ENCODE measurements at places on chromosomes 2 and 18. TPM values are rescaled to one million over a fixed set of nuclear protein-coding genes. Genes with fewer than 3 reads are reported as not detected.

Gene CRYBA2
- total RNA-seq = not detected

Gene SCN3A
- total RNA-seq = 5.1 TPM

Gene CXCR4
- 7.8 TPM for total RNA-seq

Gene CNDP1
- total RNA-seq = 0.19 TPM

DNA sequence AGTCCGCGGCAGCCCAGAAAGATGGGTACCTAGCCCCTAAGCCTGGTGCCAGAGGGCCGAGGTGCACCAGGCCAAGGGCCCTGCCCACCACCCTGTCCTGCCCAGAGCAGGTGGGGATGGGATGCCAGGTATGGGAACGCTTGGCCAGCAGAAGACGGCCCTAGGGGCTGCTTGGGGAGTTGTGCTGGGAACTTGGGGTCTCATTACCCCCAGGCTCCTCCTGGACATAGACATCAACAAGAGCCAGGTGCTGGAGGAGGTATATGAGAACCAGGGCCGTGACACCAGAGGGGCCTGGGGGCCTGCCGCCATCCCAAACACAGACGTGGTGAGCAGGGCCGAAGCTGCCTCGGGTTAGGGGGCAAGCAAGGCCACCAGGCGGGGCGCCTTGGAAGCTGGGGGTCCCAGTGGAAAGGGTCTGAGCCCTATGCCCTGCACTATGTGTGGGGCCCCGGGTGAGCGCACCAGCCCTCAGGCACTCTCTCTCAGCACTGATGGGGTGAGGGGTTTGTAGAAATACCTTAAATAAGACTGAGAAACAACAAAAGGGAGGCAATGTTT is 46.9 kb downstream of the FER1L5 start:
- peak; percentile 59 for DNase-seq

GRCh38 chr2:7904319-7904718 is 777.5 kb upstream of the ID2 start:
- no peak for DNase-seq

DNA sequence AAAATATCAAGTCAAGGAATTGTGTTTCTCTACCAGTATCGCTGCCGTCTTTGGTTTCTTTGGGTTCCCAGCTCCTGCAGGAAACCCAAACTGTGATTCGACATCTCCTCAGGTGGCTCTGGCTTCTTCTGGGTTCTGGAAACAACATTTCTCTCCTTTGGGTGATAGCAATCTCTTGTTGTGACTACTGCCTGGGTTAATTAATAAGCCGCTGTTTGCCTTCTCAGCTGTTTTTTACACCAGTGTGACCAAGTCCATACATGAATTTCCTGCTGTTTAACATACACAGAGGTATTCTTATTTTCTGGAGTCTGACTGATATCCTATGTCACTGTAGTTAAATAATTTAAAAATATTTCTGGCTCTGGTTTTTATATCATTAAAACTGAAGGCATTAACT is 112.5 kb upstream of the DCC start:
- DNase-seq = no peak

DNA sequence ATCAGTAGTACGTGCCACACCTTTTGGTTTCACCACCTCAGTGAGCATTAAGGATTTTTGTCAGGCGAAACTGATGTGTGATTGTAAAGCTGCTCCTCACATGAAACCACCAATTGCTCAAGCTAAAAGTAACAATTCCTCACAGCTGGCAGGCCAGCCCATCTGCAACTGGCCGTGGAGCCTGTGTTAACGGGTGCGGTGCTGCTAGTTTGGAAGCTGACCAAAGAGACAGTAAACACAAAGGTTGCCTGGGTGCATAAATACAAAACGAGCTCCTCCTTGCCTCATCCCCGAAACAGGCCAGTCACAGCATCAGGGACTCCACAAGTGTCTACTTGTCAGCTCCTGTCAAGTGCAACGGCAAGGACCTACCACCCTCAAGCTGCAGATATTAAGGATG is 32.0 kb downstream of the LGALSL start:
- no peak for DNase-seq

- DNase-seq = no peak
Measured at GRCh38 chr2:162295009-162295408, 23.5 kb downstream of the IFIH1 start.

- no peak for DNase-seq
Measured at GRCh38 chr18:2811416-2811815, 35.4 kb upstream of the EMILIN2 start.

GRCh38 chr2:111227716-111228141 is 107.0 kb downstream of the BCL2L11 start:
- DNase-seq = no peak

- DNase-seq = no peak
Measured at GRCh38 chr2:33106115-33106514, 159.4 kb downstream of the LTBP1 start.
